Eye (tissue), 1 donor: ENCODE measurements at places on chromosomes 4 and X.

DNA sequence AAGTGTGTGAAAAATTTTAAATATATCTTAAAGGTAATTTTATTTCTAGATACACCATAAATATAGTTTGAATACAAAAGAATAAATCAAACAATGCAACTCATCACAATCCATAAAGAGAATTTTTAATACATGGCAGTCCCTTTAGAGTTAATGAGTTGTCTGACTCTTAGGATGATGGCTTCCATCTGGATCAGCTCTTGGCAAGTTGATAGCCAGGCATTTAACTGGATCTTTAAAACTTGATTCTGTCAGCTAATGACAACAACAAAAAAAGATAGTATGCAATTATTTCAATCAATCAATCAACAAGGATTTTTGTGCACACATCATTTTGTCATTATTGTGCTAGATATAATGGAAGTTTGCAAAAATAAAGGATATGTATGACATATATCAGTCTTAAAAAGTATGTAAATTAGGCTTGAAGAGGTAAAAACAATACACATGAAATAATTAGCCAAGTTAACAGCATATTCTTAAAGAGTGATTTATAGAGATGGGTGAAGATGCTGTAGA, 174.9 kb upstream of the PCDH18 start:
- no peak for DNase-seq

GRCh38 chrX:397575-397974, 10.9 kb upstream of the PPP2R3B start:
- peak; percentile 67 for DNase-seq

- DNase-seq = peak; percentile 79
These were observed at the start of gene NAT8L for GRCh38 chr4:2059046-2059725. Gene NAT8L, plus strand, starts transcription at chr4:2059327. Its CDS starts 185 bp downstream, at chr4:2059512.

- DNase-seq = peak; percentile 31
These were observed 66.3 kb upstream of the FAM9C start for GRCh38 chrX:13110433-13111324.

DNA sequence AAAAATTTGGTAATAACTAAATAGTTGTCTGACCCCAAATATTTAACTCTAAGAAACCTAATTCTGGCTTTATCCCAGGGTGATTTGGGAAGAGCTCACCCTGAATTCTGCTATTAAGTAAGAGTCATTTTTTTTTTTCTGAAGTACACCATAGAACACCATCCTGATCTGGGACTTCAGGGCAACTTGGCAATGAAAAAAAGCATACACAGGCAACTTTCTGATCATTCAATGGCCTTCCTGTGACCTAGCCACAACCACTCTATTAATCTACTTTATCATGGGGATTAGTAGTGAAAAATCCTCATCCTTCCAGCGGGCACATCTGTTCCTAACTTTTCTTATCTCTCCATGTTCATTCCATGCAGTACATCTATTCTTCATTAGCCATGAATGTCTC, 333.2 kb upstream of the MAD2L1 start:
- DNase-seq = no peak

GRCh38 chrX:44483965-44484606, 58.6 kb downstream of the FUNDC1 start:
- no peak for DNase-seq

GRCh38 chr4:8319731-8320385, 50.3 kb downstream of the HTRA3 start:
- DNase-seq = no peak

DNA sequence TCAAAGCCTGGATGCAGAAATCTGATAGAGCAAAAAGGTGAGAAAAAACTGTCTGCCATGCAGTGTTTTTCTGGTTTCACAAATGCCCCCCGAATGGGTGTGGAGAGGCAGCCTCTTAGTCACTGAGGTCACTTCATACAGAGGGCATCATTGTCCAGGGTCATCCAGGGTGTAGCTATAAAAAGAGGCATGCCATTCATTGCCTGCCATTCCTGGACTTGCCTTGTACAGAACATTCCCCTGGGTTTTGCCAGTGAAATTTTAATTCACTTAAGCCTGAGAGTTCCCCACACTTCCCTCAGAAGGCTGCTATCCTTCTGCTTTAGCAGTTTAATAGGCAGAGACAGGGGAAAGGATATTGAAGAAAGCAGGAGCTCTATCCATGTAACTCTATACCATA, 230.3 kb downstream of the UNC5C start:
- DNase-seq = peak; percentile 68

DNA sequence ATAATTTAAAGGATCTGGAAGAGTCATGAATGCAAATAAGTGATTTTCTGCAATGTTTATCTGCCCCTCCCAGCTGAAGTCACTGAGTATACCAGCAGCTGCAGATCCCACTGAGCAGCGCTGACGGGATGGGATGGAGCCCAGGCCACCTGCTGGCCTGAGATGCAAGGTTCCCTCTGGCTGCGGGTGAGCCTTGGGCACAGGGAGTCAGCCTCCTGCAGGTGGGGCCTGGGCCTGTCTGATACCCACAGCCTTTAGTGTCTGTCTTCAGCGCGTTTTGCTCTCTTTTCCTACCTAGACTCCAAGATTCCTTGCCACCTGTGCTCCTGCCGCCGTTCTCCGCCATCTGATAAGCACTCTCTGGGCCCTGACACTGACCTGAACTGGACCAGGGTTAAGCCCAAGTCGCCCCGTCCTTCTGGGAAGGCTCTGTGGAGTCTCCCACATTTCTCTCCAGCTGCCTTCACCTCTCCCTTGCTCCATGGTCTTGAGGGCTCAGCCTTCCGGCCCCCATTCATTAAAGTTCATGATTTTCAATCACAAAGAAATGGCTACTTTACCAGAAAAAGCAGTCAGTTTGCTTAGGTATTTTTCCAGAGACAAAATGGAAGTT, 223.1 kb upstream of the FAT1 start:
- peak; percentile 29 for DNase-seq

DNA sequence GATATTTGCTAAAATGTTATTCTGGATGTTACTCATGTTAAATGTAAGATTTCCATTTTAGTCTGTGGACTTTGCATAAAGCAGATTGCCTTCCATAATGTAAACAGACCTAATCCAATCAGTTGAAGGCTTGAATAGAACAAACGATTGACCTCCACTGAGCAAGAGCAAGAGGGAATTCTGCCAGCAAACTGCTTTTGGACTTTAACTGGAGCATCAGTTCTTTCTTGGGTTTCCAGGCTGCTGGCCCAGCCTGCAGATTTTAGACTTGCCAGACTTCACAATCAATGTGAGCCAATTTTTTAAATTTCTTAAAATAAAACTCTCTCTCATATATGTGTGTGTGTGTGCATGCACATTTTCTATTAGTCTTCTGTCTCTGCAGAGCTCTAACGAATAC, 1248.8 kb downstream of the ADGRL3 start:
- no peak for DNase-seq

GRCh38 chr4:80594701-80595100, 259.2 kb downstream of the CFAP299 start:
- no peak for DNase-seq

DNA sequence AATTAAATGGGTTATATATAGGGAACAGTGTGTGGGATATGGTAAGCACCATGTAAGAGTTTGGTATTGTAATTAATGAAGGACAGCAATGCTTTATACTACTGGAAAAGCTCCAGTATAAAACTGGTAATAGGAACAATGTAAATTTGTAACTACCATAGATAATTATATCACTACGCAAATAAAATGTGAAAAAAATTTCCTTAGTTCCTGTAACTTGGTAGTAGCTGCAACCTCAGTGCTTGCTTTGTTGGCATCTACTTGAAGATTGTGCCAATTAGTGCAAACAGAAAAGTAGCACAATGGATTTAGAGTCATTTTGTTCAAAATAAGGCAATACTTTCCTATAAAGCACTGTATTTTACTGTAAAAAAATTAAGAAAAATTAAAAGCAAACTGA, 34.4 kb upstream of the SH3RF1 start:
- DNase-seq = no peak

DNA sequence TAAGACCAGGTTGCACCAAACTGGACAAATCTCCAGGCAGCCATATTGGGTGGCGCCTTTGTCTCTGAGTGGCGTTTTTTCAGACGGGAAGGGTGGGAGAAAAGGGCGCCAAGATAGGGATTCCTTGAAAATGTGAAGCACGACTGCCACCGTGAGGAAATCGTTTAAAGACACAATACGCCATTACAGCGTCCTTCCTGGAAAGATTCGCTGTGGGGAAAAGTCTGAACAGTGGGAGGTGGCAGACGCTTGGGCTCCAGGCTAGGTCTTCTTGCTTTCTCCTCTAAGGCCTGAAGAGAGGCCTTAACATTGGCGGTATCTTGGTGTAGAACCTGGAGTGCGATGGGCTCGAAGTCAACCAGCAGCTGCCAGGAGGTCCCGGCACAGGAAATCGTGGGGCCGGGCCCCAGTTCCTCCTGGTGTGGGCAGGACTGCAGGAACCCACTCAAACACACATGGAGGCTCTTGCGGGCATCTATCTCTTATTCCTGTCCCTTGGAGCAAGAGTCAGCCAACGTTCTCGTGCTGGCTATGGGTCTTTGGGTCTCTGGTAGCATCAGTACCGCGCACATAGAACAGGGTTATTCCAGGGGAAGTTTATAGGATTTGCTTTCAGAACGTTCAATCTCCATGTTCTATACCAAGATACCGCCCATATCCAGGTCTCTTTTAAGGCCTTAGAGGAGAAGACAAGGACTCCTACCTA, 208.8 kb downstream of the OR13H1 start:
- no peak for DNase-seq

- peak; percentile 93 for DNase-seq
These were observed 770 bp downstream of the SMAD1 start for GRCh38 chr4:145482209-145483037.

GRCh38 chr4:176883681-176884418, 91.1 kb upstream of the VEGFC start:
- no peak for DNase-seq

- peak; percentile 50 for DNase-seq
These were observed 33.8 kb downstream of the LONRF3 start for GRCh38 chrX:119008110-119008744.

GRCh38 chr4:76882630-76883029, 15.3 kb downstream of the SOWAHB start:
- DNase-seq = no peak

DNA sequence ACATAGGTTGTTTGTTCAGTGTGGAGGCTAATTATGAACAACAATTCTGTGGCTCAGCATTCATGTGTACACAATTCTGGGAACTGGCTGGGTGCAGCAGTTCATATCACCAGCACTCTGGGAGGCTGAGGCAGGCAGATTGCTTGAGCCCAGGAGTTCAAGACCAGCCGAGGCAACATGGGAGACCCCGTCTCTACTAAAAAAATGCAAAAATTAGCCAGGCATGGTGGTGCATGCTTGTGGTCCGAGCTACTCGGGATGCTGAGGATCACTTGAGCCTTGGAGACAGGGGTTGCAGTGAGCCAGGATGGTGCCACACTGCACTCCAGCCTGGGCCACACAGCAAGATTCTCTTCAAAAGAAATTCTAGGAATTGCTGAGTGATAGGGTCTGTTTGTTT, 4.5 kb upstream of the PPP2R2C start:
- DNase-seq = no peak

DNA sequence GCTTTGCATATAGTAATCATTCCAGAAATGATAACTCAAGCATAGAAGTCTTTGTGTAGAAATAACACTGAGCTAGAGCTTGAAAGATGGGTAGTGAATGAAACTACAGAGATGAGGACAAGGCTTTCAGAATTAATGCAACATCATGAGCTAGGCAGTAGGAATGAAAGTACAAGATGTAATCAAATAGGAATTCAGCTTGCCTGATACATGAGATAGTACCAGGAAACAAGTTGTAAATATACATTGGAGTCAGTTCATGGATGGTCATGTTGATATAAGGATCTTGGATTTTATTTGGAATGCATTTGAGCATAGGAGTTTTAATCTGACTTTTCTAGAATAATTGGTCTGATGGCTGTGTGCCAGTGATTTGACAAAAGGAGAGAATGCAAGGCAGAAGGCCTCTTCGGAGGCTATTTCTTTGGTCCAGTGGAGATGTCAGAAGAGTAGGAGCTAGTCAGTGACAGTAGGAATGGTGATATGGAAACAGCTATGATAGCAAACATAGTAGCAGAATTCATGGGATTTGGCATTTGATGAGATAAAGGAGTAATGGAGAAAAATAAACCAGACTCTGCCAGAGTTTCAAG, 206.4 kb upstream of the PACRGL start:
- no peak for DNase-seq

DNA sequence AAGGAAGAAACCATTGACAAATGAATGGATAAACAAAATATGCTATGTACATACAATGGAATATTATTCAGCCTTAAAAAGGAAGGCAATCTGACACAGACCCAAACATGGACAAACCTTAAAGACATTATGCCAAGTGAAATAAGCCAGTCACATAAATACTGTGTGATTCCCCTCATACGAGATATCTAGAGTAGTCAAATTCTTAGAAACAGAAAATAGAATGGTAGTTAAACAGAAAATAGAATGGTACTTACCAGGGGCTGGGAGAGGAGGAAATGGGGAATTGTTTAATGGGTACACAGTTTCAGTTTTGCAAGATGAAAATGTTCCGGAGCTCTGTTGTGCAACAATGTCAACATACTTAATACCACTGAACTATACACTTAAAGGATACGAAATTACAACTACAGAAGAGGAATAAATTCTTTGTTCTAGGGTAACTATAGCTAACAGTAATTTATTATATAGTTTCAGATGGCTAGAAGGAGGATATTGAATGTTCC, 47.8 kb upstream of the DUSP21 start:
- DNase-seq = no peak

DNA sequence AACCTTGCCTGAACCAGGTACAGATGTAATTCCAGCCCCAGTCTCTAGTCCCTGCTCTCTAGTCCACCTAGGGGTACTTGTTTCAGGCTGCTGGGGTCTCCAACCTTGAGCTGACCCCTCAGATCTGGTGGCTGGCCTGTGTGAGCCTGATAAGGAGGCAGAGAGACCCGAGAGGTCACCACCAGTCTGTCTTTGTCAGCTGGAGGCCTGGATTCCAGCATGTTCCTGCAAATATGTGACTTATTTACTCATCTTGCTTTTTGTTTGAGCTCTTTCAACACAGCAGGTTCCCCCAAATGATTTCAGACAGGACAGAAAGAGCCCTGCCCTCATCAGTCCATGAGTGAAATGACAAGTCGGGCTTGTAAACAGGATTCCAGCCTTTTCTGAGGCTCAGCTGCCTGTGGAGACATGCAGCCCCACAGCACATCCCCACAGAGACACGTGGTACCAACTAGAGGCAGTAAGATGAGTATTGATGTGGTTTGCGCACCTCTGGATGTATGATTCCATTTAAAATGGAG, 37.5 kb upstream of the STK26 start:
- DNase-seq = no peak

GRCh38 chrX:112774651-112775293, 65.9 kb downstream of the AMOT start:
- DNase-seq = no peak
